ENCODE measurements at places on chromosomes 2 and 18.

DNA sequence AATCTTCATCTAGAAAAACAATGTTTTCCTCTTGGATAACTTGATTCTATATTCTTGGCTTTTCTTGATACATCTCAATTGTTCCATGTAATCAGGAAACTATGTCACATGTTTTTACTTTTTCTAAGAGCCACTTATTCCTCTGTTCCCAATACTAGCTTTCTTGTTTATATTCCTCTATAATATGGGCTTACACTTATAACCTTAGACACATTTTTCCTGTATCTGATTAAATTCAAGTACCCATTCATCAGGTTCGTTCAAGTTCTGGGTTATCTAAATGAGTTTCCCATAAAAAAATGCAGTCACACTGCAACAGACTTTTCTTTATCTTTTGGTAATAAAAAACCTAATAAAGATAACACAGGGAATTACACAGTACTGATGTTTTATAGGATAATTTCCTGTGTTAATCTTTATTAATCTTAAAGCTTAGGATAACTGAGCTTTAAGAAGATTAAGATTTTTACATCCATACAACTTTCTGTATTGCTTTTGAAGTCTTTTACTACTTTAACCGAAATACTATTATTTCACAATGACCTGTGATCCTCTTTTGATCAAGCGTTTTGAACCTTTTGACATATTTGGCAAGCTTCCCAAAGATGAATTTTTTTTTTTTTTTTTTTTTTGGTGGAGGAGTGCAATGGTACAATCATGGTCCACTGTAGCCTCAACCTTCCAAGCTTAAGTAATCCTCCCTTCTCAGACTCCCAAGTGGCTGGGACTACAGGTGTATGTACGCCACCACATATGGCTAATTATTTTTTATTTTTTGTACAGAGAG, 44.3 kb upstream of the C2orf66 start:
- H3K36me3 ChIP-seq: no peaks in the 10 kb centered on the region
- no peaks in the 10 kb centered on the region for H3K4me1 ChIP-seq
- no peaks in the 10 kb centered on the region for H3K27me3 ChIP-seq
- no peak for DNase-seq
- H3K27ac ChIP-seq: no peak overlapping the region

DNA sequence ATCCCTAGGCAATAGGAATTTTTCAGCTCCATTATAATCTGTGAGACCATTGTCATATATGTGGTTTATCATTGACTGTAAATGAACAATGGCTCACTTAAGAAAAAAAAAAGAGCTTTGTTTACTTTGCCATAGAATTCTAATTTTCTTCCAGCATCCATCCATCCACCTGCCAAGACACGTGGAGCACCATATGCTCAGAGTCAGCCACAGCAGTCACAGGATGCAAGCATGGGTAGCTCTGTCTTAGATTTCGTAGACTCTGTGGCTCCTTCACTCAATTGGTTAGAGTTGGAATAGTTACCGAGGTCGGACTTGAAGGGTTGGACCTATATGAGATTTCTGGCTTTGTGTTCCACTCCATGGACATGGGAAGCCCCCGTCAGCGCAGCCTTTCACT, 75.6 kb downstream of the COA5 start:
- no peaks in the 10 kb centered on the region for H3K27me3 ChIP-seq
- no peak overlapping the region for H3K4me3 ChIP-seq
- peaks cover 26% of the 10 kb centered on the region for H3K36me3 ChIP-seq
- H3K27ac ChIP-seq: no peak overlapping the region
- DNase-seq: no peak

DNA sequence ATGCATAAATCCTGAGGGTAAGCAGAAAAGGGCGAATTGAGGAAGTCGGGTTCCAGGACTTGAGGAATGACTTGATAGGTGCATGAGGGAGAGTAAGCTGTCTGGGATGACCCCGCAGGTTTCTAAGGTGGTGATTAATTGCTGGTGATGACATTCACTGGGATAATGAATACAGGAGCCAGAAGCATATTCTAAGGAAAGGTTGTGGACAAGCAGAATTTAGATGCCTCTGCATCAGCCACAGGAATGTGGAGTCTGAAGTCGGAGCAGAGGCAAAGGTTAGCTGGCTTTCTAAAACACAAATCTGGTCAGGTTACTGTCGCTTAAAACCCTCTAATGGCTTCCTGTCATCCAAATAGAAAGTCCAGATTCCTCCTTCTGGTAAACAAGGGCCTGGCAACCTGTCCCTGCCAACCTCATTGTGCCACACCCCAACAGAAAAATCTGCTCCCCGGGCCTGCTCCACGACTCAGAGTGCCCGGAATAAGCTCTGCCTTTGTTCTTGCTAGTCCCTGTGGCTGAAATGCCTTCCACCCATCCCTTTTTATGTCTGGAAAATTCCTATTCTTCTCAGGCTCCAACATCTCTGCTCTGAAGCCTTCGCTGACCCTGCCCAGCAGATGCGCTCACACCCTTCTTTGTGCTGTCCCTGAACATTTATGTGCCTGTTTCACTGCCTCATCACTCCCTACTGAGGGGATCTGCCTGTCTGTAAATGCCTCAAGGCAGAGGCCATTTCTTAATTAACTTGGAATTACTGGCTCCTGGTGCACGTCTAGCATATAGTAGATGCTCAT, 11.3 kb upstream of the TMEM214 start:
- no peaks in the 10 kb centered on the region for H3K4me1 ChIP-seq
- no peak overlapping the region for H3K4me3 ChIP-seq
- no peaks in the 10 kb centered on the region for H3K36me3 ChIP-seq
- H3K27ac ChIP-seq: no peak overlapping the region

DNA sequence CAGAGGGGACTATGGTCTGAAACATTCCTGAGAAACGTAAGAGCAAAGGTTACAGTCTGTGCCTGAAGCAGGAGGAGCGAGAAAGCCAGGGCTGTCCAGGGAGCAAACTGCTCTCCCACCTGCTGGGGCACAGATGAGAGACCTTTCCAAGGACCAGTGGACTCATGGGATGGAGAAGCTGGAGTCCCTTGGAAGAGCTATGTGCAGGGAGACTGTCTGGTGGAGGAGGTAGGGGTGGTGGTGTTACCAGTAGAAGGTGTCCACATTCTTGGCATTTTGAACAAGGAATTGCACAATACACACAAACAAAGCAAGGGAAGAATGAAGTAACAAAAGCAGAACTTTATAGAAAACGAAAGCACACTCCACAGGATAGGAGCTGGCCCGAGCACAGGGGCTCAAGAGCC, 97.9 kb upstream of the CYRIA start:
- H3K27ac ChIP-seq: no peak overlapping the region
- H3K4me3 ChIP-seq: no peak overlapping the region
- no peaks in the 10 kb centered on the region for H3K36me3 ChIP-seq
- H3K27me3 ChIP-seq: no peaks in the 10 kb centered on the region

- H3K36me3 ChIP-seq: no peaks in the 10 kb centered on the region
- no peaks in the 10 kb centered on the region for H3K4me1 ChIP-seq
- H3K27me3 ChIP-seq: no peaks in the 10 kb centered on the region
- no peak overlapping the region for H3K27ac ChIP-seq
These were observed 38.4 kb upstream of the BIN1 start for GRCh38 chr2:127145280-127145895.

DNA sequence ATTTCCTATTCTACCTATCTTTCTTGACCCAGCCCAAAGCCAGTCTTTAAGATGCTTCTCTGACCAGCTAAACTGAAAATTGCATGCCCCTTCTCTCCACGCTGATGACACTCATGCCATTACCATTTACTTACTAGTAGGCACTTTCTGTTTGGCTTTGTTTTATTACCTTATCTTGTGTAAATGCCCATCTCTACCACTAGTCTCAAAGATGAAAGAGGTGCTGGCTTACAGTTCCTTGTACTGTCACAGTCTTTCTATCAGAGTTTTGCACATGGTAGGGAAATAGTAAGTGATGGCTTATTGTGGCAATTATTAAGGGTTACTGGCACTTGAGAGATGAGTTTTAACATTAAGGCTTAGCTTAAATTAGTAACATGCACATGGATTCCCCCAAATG, 352.1 kb downstream of the RBM43 start:
- H3K27ac ChIP-seq: no peak overlapping the region
- H3K27me3 ChIP-seq: no peaks in the 10 kb centered on the region
- no peaks in the 10 kb centered on the region for H3K36me3 ChIP-seq
- no peak for DNase-seq
- no peaks in the 10 kb centered on the region for H3K4me1 ChIP-seq
- no peak overlapping the region for H3K4me3 ChIP-seq

- DNase-seq: no peak
- no peak overlapping the region for H3K27ac ChIP-seq
- H3K4me1 ChIP-seq: no peaks in the 10 kb centered on the region
- no peaks in the 10 kb centered on the region for H3K27me3 ChIP-seq
- H3K4me3 ChIP-seq: no peak overlapping the region
These were observed 326.3 kb downstream of the GBX2 start for GRCh38 chr2:235841863-235842262.

DNA sequence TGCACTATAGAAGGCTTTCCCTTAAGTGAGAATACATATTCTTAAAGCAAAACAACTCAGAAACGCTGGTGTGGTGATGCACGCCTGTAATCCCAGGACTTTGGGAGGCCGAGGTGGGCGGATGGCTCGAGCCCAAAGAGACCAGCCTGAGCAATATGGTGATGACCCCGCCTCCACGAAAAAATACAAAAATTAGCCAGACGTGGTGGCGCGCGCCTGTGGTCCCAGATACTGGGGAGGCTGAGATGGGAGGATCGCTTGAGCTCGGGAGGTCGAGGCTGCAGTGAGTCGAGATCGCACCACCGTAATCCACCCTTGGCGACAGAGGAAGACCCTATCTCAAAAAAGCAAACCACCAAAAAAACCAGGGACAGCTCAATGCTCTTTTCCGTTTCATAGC, 750 bp upstream of the CCDC150 start:
- H3K27ac ChIP-seq: no peak overlapping the region
- H3K4me3 ChIP-seq: no peak overlapping the region
- DNase-seq: no peak

GRCh38 chr2:234095301-234095700, 44.8 kb downstream of the SPP2 start:
- no peak overlapping the region for H3K27ac ChIP-seq
- H3K36me3 ChIP-seq: no peaks in the 10 kb centered on the region
- H3K4me3 ChIP-seq: no peak overlapping the region

DNA sequence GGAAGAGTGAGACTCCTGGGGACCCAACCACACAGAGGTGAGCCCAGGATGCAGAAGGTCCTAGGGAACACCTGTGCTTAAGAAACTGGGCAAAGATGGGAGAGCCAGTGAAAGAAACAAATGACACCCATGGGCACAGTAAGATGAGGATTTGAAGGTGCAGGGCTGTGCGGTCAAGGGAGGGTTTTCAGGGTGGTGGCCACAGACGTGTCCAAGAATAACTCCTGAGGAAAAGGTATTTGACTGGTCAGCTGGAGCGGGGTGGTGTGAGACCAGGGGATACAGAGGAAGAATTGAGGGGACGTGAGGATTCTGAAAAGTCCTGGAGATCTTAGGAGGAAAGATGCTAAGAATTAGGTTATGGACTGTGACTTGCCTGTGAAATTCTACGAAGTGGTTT, 142.9 kb downstream of the TMEM163 start:
- H3K4me1 ChIP-seq: no peaks in the 10 kb centered on the region
- H3K27ac ChIP-seq: no peak overlapping the region
- no peaks in the 10 kb centered on the region for H3K27me3 ChIP-seq
- no peak overlapping the region for H3K4me3 ChIP-seq
- no peak for DNase-seq

DNA sequence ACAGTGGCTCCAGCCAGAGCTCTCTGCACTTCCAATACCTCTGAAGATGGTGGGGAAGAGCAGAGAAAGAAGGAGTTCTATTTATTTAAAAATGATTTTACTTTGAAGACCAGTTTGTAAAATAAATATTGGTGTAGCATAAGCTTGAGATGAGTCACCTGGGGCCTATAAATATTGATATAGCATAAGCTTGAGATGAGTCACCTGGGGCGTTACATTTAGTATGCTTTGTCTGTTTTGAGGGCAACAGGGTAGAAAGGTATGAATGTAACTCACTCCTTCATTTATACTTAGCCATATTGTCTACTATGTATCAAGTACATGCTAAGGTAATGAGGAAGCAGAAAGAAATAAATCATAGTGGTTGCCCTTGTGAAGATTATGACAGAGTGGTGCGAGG, 7.7 kb upstream of the SULT1C4 start:
- H3K27me3 ChIP-seq: no peaks in the 10 kb centered on the region
- H3K4me1 ChIP-seq: no peaks in the 10 kb centered on the region
- H3K4me3 ChIP-seq: no peak overlapping the region
- DNase-seq: no peak
- no peaks in the 10 kb centered on the region for H3K36me3 ChIP-seq

DNA sequence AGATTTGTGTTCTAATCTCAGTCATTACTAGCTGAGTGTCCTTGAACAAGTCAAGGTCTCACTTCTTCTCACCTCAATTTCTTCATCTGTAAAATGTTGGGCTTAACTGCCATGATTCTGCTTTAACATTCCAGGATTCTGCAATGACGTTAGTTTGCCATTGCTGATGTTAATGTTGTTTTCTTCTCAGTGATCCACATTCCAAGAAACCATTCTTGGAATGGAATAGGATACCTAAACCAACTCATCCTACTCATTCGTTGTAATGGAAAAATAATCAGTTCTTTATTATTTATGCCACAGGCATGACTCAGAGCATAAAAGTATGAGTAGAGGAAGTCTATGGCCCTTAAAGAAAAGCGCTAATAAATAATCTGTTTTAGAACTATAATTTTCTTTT, 140.2 kb upstream of the ETAA1 start:
- H3K27ac ChIP-seq: no peak overlapping the region
- no peaks in the 10 kb centered on the region for H3K27me3 ChIP-seq
- no peaks in the 10 kb centered on the region for H3K36me3 ChIP-seq
- no peak overlapping the region for H3K4me3 ChIP-seq
- no peak for DNase-seq
- H3K4me1 ChIP-seq: no peaks in the 10 kb centered on the region

DNA sequence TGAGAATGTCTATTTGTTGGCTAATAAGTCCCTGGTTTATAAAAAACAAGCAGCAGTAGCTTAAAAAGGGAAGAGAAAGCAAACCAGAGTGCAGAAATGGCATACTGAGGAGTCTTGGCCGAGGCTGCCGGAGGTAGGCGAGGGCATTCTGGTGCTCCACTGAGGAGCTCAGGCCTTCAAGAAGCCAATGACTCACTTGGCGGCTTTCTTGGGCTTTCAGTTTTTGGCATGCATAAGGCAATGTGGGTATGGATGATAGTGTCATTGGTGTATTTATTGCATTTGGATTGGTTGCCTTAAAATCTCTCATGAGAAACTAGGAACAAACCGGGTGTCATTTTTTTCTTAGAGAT, 119.6 kb upstream of the ARL5A start:
- H3K27ac ChIP-seq: no peak overlapping the region
- no peak overlapping the region for H3K4me3 ChIP-seq
- no peaks in the 10 kb centered on the region for H3K36me3 ChIP-seq

- no peak for DNase-seq
- no peaks in the 10 kb centered on the region for H3K4me1 ChIP-seq
- no peak overlapping the region for H3K4me3 ChIP-seq
- no peaks in the 10 kb centered on the region for H3K27me3 ChIP-seq
- H3K27ac ChIP-seq: no peak overlapping the region
These were observed 137.9 kb upstream of the PARD3B start for GRCh38 chr2:204407204-204408014.

- peaks cover 6% of the 10 kb centered on the region for H3K27me3 ChIP-seq
- H3K4me3 ChIP-seq: no peak overlapping the region
- no peaks in the 10 kb centered on the region for H3K4me1 ChIP-seq
- DNase-seq: no peak
These were observed 11.4 kb downstream of the ID2 start for GRCh38 chr2:8693157-8693821.

GRCh38 chr18:4119127-4119648, 335.9 kb downstream of the DLGAP1 start:
- H3K27ac ChIP-seq: no peak overlapping the region
- H3K4me1 ChIP-seq: no peaks in the 10 kb centered on the region
- H3K36me3 ChIP-seq: no peaks in the 10 kb centered on the region
- no peak overlapping the region for H3K4me3 ChIP-seq
- DNase-seq: no peak
- no peaks in the 10 kb centered on the region for H3K27me3 ChIP-seq

Data from CD8-positive, alpha-beta memory T cell (primary cell).